ENCODE measurements at places on chromosomes 5 and 9. TPM values are rescaled to one million over a fixed set of nuclear protein-coding genes. Genes with fewer than 3 reads are reported as not detected.

GRCh38 chr5:3987867-3988266 is 392.2 kb downstream of the IRX1 start:
- no peak for DNase-seq

DNA sequence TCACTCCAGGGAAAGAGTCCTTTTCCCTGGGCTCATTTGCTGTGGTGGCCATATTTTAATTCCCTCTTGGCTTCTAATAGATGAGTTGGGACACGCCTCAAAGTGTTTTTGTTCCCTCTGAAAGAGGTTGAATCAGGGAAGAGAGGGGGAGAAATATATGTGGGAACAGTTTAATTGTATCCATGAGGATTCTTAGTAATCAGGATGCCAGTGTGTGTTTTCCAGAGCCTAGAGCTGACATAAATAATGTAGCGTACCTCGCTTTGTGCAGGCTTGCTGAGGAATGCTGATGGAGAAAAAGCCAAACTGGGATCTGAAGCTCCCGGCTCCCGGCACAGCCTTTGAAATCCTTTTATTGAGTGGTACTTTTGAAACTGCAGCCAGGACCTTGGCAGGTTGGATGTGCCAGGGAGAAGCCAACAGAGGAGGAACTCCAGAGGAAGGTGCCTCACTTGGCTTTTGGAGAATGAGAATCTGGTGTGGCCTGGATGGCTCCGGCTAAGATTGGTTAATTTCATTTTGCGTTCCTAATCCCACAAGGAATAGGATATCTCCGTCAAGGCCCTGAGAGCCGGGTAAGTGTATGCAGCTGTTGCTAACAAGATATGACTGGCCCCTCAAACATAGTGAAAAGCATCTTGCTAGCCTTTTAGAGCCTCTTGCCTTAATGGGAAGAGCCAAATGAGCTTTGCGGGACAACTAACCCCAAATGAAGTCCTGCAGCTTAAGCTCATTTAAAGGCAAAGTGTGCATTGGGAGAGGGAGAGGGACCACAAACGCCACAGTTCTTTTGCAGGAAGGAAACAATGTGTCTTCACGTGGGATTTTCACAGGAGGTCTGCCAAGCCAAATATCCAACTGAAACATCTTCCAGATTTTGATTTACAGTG is 471.1 kb upstream of the WWC1 start:
- no peak for DNase-seq

DNA sequence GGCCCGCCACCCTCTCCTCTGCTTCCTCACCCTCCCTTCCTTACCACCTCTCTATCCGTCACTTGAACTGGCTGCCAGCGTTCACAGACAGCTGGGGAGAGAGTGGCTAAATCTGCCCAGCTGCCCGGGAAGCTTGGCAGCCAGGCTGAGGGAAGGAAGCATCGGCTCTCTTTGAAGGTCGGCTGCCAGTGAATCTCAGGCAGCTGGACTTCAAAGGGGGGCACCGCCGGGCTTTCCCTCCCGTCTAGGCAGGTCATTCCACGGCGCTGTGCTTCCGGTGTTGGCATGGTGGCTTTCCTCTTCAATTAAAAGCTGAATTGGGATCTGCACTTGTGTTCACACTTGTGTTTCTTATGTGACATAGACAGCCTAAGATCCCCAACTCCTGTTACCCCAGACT is 174.0 kb downstream of the GDNF start:
- peak; percentile 58 for DNase-seq

GRCh38 chr9:121199921-121200320 is 1.7 kb downstream of the RAB14 start:
- DNase-seq, result no peak

GRCh38 chr5:40717281-40717680 is 37.6 kb downstream of the PTGER4 start:
- no peak for DNase-seq

- no peak for DNase-seq
These were observed 53.4 kb downstream of the PFDN1 start for GRCh38 chr5:140249536-140249935.

- peak; percentile 79 for DNase-seq
These were observed 27.3 kb upstream of the TRIM14 start for GRCh38 chr9:98146101-98146991.

DNA sequence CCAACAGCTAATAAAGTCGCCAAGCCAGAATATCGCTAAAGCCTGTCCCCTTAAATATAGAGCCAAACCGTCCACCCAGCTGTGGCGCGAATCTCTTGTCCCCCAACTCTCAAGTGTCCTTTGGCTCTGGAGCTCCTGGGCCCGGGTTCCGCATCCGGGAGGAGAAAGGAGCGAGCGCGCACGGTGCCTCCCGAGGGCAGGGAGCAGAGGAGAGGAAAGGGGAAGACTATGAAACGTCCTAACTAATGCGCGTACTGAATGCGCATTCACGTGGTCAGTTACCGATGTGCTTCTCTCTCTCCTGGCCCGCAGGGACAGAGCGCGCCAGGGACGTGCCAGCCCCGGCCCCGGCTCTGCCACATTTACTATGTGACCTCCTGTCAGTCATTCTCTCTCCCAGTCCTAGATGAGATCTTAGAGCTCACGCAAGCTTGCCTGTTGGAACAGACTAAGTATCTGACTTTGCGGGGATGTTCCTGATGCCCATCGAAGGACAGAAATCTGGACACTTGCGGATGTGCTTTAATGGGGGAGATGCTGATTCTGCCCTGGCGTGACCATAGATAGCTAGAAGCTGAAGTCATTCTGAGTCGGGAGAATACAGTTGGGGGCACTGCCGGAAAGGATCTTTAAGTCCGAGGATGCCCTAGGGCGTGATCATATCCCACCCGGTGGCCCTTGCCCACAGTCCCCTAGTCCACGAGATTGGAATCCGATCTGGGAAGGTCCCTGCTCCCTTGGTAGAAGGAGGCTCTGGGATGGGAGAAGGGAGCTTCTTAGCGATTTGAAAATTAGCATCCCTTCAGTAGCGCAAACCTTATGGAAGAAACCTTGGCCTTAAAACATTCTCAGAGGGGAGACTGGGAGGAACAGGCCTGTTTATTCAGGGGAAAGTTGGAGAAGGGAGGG is 5.7 kb upstream of the EBF1 start:
- DNase-seq, result no peak

PNPLA7 gene
- 22.4 TPM for total RNA-seq

IRX4 gene
- total RNA-seq, result not detected

Measured in left colon (tissue), 2 donors.